NCI-H748 treated with DMSO at 0.1 percent for 48 hours (cell line): ENCODE measurements at places on chromosomes 7 and 10.
A peak's percentile ranks its signal among the peaks of the same experiment; 100 is the strongest.

GRCh38 chr10:33164060-33164709 lies 170.3 kb downstream of the NRP1 start:
- DNase-seq: peak; percentile 31

DNA sequence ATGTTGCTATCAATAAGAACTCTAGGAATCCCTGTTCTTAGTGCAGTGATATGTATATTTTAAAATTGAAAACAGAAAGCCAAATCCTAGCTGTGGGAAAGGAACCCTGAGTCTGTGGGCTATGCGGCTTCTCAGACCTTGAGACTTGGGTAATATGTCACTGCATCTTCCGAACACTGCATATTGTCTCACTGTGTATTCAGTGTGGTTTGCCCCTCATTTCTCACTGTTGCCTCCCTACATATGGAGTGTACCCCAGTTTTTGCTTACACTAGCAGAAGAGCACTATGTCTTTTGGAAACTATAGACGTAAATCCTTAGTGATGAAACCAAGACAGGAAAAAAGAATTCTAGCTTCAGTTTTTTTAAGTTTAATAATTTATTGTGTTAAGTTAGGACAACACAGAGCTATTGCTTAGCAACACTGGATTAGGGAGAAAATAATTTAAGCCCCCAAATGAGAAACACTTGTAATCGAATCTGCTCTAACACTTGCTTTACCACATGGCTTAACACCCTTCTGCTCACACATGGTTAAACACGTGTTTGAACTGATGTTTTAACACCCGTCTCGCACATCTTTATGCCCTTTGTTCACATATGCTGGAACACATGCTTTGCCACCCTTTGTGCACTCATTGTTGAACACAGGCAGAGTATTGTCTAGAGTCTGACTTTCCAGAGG lies 251.3 kb downstream of the VTI1A start:
- DNase-seq: no peak

- peak; percentile 25 for DNase-seq
Observed at GRCh38 chr7:73606801-73607691, 17.3 kb downstream of the MLXIPL start.

GRCh38 chr10:127146661-127147060 lies 49.7 kb downstream of the INSYN2A start:
- peak; percentile 9 for DNase-seq

DNA sequence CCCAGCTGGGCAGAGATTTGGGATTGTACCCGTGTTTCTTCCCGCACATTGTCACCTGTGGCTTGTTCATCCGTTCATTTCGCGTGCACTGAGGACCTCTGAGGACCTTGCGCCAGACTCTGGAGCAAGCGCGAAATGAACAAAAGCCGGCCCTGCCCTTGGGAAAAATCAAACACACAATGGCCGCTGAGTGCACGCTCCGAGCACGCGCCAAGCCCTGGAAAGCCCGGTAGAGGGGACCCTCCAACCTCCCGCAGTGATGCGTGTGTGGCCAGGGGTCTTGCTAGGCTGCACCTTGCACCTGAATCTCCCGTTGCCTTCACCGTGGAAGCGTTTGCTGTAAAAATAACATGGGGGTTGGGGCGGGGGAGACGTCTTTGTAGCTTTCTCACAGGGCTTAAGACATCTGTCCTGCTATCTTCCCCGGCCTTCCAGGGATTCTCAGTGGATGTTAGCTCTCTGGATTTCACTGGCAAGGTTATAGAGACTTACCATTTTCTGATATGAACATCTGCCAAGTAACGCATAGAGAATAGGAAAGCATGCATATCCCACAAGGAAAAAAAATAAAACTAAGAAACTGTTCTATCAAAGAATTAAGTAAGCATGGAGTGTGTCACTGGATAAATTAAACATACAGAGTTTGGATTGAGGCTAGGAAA lies 37.3 kb downstream of the ZNF777 start:
- no peak for DNase-seq

DNA sequence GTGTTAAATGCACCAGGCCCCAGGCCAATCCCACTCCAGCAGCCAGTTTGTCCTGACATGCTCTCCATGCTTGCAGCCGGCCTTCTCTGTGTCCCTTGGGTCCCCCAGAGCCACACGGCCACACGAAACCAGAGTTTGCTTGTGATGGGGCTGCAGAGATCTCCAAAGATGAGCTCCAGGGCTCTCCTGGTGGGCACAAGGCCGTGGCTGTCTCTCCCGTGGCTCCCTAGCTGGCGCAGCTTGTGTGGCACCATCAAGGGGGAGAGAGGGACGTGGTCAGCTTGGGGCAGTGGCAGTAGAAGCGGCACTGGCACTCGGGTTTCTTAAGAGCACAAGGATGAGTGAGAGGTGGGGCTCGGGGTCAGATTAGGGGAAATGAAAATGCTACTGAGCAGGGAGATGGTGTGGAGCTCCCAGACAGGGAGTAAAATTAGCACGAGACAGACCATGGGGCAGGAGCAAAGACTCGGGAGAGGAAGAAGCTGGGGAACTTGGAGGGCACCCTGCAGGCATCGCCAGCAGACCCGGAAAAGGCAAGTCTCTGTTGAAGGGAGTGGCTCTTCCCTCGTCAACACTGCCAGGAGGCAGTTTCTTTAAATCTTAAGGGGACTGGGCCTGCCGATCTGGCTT lies 572.5 kb upstream of the FOXK1 start:
- no peak for DNase-seq

DNA sequence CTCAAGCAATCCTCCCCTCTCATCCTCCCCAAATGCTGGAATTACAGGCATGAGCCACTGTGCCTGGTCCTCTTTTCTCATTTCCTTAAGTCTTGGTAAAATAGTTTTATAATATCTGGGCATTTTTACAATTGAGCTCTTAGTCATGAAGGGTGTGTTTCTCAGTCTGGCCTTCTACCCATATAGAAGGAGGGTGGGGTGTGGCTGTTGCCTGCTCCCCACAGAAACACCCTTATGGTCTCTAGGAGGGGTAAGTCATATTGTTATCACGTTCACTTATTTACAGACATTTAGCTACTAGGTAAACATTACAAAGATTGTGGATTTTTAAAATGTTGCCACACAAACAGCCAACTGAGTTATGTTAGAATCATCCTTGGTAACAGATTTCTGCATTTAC lies 6.7 kb upstream of the OTUD1 start:
- no peak for DNase-seq

DNA sequence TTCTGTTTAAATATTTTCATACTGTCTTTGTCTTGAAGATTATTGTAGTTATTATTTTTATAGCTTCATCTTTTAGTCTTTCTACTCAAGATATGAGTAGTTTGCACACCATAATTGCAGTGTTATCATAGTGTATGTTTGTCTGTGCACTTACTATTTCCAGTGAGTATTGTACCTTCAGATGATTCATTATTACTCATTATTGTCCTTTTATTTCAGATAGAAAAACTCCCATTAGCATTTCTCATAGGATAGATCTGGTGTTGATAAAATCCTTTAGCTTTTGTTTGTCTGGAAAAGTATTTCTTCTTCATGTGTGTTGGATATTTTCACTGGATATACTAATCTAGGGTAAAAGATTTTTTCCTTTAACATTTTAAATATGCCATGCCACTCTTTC lies 646.2 kb upstream of the GRM3 start:
- DNase-seq: no peak

DNA sequence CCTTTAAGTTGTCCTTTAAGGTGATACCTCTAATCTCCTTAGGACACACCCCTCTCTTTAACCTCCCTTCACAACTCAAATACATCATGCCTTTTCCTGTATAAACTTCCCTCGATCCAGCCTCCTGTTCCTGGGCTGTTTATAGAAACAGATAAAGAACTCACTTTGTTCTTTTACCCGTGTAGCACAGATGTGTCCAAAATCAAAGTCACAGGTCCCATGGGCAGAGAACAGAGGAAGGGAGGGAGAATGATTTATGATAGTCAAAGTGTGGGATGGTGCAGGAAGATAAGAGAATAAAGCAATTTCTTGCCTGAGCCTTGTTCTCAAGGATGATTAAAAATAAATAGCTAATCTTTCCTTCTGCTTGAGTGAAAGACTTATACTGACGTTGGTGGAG lies 50.3 kb upstream of the CABCOCO1 start:
- no peak for DNase-seq

DNA sequence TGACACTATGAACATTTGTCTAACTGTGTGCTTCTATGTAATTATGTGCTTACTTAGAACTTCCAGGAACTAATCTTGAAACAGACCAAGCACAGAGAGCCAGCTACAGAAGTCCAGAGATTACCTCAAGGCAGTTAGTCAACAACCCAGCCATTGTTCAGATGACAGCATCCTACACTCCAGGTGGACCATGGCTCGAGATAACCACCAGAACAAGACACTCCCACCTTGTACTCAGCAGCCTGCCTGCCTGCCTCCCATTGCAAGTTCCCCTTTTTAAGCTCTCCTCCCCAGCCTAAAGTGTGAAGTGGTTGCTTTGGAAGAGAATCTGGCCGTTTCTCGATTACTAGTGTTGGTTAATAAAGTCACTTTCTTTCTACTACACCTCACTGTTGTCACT lies 1080.6 kb upstream of the LRRN3 start:
- peak; percentile 11 for DNase-seq

DNA sequence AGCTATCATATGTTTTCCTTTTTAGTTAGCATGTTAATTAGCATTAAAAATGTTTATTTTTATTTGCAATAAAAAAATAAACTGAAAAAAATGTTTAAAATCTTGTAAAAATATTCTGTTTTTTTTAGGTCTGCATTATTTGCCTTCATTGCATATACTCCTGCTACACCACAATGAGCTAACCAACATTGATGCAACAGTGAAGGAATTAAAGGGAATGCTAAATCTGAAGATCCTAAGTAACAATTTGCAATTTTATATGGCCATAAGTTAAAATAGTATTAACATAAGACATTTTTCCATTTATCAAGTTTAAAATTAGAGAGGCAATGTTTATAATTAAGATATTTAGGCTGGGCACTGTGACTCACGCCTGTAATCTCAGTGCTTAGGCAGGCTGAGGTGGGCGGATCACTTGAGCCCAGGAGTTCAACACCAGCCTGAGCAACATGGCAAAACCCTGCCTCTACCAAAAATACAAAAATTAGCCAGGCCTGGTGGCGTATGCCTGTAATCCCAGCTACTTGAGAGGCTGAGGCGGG lies 32.2 kb downstream of the LRRC72 start:
- DNase-seq: no peak

- no peak for DNase-seq
Observed at GRCh38 chr10:20017961-20018360, 201.7 kb downstream of the PLXDC2 start.

DNA sequence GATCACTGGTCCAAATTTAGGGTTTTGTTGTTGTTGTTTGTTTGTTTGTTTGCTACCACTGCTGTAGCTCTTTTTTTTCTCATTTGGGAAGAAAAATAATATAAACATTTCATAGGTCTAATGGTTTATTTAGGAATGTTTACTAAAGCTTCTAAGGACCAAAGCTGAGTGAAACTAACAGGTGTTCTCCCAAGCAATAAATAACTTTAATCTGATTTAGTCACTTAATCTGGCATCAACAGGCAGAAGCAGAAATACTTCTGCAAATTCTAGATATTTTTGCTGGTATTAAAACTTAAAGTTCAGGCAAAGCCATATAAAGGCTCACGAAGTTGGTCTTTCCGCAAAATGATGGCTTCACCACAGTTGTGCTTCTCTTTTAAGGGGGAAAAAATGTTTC lies 144.5 kb upstream of the YAE1 start:
- no peak for DNase-seq
